ENCODE measurements at places on chromosomes 1 and 21.

GRCh38 chr1:9737057-9737456, 85.5 kb downstream of the PIK3CD start:
- DNase-seq: no peak

DNA sequence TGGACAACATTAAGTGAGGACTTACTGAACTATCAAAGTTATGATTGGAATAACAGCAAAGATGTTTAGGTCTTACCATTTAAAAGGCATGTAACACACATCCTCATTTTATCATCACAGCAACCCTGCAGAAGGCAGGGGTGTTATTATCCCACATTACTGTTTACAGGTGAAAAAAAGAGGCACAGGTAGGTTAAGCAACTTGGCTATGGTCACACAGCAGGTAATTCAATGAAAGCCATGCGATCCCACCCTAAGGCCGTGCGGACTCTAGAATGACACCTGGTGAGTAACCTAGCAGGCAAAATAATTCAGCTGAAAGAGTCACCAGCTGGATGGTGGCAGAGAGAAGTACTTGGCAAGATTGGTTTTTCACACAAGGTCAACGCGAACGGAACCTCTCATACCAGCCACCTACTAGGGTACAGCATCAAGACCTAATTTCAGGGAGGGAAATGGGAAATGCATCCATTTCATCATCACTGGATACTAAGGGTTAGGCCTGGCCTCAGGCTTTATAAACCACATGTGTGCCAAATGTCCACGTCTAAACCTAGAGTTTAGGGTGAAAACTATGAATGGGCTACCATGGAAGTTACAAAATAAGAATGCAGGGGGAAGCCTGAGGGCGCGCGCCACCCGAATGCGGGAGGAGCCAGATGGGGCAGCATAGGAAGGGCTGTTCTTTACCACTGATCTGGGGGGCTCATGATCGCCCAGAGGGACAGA, 85.3 kb downstream of the SLC66A1 start:
- DNase-seq: no peak

- no peak for DNase-seq
These were observed 30.5 kb upstream of the CLCA4 start for GRCh38 chr1:86516335-86516734.

DNA sequence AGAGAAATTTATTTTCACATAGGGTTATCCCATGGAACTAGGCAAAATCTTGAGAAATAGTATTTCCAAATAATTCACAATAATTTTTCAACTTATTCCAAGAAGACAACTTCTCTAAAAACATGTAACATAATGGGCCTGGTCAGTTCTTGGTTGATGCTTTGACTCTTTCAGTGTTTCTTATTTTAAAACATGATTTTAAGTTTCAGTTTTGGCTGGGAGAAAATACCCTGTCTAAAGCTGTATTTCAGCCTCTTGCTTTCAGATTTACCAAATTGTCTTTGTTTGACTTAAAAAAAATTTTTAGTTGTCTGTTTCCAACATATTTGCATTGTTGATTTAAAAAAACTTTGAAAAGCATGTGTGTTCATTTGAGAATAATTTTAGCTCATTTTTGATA, 5.1 kb downstream of the OR2T4 start:
- no peak for DNase-seq

GRCh38 chr1:241308471-241308870, 48.5 kb downstream of the RGS7 start:
- DNase-seq: no peak

DNA sequence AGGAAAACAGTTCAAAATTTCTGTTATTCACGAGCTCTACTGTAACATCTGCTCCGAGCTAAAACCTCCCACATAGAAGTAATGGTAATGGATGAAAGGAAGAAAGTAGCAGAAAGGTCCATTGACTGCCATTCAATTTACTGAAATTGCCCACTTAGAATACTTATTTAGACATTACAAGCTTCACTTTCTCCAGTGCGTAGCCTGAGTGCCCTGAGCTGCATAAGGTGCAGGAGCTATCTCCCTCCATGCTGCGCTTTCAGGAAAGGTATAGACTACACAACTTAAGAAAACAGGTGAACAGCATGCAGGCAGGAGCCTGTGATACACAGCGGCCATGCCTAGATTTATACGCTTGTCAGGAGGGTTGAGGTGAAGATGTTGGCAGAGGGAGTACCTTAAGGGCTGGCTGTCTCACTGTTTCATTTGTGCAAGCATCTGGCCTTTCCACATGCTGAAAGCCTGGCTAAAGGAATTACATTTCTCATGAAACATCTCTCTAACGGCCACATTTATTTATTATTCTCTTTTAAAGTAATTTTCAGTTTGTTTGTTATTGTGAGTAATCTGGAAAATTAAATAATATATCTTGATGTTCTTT, 74.7 kb downstream of the RGS18 start:
- DNase-seq: no peak

- DNase-seq: no peak
These were observed 12.7 kb downstream of the TMCO4 start for GRCh38 chr1:19786988-19787423.

- DNase-seq: peak; percentile 43
These were observed 107.3 kb downstream of the HMGB4 start for GRCh38 chr1:33971018-33971710.

GRCh38 chr1:226762988-226763904, 24.2 kb upstream of the ITPKB start:
- no peak for DNase-seq

DNA sequence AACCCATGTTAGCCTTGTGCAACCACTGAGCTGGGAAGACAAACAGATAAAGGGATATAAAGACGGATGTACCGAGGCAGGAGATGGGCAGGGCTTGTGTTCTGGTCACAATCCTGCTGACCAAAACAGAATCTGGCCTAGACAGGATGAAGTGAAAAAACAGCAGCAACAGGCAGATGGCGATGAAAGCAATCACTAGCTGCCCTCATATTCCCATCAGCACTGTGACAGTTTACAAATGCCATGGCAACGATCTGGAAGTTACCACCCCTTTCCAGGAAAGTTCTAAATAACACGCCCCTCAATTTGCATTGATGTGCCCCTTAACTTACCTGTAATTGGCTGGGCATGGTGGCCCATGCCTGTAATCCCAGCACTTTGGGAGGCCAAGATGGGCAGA, 40.6 kb upstream of the CD46 start:
- DNase-seq: no peak

GRCh38 chr1:33692206-33693188, 171.4 kb upstream of the HMGB4 start:
- no peak for DNase-seq

DNA sequence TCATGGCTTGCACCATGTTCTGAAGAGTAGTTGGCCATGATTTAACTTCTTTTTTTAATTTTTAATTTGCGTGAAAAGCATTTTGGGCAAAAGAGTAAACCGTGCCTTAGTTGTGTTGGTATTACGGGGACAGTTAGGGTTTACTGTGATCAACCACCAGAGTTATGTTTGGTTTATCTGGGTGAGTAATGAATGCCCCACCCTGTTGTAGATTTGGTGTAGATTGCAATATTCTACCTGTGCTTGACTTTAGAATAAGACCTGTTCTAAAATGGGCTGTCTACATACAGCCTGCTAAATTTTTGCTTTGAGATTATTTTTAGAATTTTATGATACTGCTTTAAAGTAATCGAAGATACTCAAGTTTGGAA, 1.4 kb downstream of the USP25 start:
- DNase-seq: no peak

DNA sequence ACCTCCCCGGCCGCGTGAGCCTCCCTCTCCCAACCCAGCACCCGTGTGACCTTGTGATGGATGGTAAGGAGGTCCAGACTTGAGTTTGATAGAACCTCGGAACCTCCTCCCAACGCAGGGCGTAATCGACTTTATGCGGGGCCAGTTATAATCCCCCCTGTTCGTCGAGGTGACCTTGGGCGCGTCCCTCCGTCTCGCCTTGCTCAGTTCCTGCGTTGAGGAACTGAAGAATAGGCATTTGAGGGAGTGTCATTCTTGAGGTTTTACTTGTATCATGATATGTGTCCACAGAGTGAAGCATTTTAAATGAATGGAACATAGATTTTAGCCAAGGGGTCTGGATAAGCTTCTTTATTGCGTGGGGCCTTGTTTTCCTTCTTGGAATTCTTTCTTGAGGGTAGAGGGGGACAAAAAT, 433 bp downstream of the TIMM17A start:
- no peak for DNase-seq

DNA sequence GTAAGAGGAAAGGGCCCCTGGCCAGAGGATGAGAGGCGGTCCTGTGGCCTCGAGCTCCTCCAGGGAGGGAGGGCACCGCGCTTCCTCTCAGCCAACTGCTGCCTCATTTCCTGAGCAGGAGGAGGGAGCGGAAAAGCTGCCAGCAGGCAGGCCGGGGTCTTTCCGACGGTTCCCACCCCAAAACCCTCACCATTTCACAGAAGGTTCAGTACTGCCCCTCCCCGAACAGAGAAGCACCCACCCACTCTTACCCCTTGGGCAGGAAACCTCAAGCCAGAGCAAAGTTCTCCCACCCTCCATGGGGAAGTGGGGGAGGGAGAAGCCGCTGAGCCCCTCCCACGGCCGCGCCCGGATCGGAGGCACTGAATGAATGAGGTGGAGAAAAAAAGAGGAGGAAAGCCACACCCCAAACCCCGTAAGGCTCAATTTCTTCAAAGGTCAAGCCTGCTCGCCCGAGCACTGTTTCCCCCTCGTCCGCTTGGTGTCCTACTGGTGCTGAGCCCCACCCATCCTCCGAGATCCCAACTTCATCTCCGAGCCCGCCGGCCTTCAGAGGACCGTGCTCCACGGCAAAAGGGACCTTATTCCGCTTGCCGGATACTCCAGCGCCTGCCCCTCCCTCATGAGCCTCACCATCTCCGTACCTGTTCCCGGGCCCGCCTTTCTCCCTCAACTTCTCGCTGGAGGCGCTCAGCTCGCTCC, 9.4 kb downstream of the TPM3 start:
- peak; percentile 88 for DNase-seq

GRCh38 chr1:180849031-180849775, 63.5 kb upstream of the KIAA1614 start:
- no peak for DNase-seq

- no peak for DNase-seq
These were observed 2.8 kb upstream of the BACE2 start for GRCh38 chr21:41164981-41165655.

DNA sequence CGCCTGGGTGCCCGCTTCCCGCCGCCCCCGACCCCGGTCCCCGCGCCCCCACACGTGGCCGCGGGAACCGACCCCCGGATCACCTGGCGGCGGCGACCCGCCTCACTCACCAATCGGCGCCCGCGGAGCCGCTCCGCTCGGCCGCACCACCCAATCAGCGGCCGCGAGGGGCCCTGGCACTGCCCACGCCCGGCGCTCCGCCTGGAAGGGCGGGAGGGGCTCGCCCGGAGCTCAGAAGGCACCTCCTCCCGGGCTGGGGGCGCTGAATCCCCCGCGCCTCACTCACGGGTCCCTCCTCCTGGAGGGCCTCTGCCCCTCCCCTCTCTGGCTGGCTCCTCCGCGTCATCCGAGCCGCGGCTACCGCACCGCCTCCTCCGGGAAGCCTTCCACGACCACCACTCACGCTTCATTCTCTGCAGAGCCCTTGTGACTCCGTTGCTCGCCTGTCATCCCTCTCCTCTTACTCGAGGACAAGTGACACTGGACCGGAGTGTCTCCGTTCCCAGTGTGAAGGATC, 374 bp downstream of the SH2D5 start:
- DNase-seq: peak; percentile 70

DNA sequence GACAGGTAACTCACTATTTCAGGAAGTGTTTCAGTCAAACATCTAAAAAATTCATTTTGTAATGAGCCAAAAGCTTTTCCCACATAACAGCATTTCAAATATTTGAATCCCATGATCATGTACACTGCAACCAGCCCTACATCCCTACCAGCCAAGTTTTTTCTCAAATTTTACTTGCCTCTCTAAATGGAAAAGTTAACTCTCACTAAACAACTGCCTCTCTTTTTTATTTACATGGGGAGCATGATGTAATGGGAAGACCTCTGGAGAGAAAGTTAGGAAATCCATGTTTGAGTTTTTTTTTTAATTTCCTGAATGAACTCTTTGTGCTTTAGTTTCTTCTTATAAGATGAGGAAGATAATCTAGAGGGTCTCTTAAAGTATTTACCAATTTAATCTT, 70.5 kb downstream of the TTLL7 start:
- no peak for DNase-seq

DNA sequence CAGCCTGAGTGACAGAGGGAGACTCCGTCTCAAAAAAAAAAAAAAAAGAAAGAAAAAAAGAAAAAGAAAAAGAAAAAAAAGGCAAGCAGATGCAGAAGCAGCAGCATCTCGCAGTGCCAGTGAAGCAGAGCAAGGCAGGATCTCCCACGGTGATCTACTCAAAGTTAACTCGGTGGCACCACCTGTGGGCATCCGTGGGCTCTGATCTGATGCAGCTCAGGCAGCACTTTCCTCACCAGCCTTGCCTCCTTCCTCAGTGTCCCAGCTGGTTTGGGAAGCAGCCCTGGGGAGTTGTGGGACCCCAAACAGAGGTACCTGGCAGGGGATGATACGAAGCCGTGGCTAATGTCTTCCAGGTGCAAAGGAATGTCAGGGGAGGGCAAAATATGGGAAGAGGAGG, 104.3 kb upstream of the KRTAP19-8 start:
- no peak for DNase-seq

GRCh38 chr1:159960721-159961381, 6.8 kb upstream of the SLAMF9 start:
- peak; percentile 63 for DNase-seq

DNA sequence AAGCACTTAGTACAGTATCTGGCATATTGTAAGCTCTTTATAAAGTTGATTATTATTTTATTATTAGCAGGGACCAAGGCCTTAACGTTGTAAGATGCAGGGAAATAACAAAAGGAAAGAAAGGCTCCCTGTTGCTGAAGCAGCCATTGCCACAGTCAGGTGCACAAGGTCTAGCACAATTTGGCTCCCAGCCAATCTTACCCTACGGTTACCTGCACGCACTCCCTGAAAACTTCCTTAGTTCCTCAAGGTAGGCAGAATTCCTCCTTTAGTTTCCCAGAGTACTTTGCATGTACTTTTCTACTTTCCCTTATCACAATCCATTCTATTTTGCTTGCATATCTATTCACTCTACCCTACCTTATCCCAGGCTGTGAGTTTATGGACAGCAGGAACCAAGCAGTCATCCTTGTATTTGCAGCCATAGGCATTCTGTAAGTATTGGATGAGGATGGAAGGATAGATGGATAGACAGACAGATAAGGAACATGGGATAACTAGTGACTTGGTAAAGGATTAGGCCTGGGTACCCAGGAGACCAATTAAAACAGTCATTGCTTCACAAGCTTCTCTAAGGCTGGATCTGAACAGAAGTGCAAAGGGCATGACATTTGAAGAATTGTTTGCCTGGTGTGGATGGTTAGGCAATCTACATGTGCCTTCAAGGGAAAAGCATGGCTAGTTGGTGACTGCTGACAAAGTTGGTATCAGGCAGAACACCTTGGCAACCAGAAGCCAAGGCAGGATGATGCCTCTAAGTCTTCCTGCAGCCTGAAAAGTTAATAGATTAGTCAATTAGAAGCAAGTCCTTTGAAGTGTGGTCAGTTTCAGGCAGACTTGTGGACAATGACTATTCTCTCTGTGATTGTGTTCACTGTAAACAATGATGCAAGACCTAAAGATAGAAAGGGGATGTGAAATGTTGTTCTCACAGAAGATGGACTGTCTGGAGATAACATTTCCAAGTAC, 20.8 kb upstream of the JAK1 start:
- DNase-seq: no peak

GRCh38 chr21:39984286-39984991, 117.2 kb downstream of the PCP4 start:
- DNase-seq: no peak
